ENCODE measurements at places on chromosomes 12 and 14. TPM values are rescaled to one million over a fixed set of nuclear protein-coding genes. Genes with fewer than 3 reads are reported as not detected.

The MUCL1 gene
- total RNA-seq = not detected

The RHOJ gene
- 5.9 TPM for total RNA-seq

The RITA1 gene
- 6.6 TPM for total RNA-seq

The ANKRD33 gene
- not detected for total RNA-seq

The LRTM2 gene
- total RNA-seq = 2.2 TPM

The RIN3 gene
- total RNA-seq = 0.74 TPM

The TPPP2 gene
- not detected for total RNA-seq

The OTOGL gene
- total RNA-seq = 0.25 TPM

The ASPG gene
- total RNA-seq = under 0.01 TPM

The CSRP2 gene
- 359 TPM for total RNA-seq

The TEAD4 gene
- total RNA-seq = 0.25 TPM
